ENCODE measurements at places on chromosomes 2 and 18.

- no peak for DNase-seq
Measured at GRCh38 chr18:79754831-79755351, 42.8 kb upstream of the KCNG2 start.

DNA sequence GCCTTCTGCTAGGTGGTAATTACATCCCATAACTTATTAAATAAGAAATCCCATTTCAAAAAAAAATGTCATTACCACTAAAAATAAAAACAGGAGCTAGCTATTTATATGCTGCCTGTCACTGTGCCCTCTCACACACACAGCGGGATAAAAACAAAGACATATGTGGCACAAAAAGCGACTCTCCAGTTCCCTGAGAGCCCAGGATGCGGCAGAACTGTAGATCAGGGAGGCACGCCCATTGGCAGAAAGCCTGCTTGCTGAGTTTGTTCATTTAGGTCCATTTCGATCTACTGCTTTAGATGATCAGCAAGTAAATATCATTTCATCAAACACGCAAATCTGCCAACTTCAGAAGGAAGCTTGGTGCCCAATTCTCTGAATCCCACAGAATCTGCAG lies 124.4 kb downstream of the TMEM163 start:
- no peak for DNase-seq

GRCh38 chr2:163207693-163208370 lies 369.3 kb upstream of the KCNH7 start:
- DNase-seq = no peak

- no peak for DNase-seq
Measured at GRCh38 chr2:83844490-83844889, 614.6 kb downstream of the SUCLG1 start.

- DNase-seq = no peak
Measured at GRCh38 chr2:127508631-127509034, 17.7 kb downstream of the IWS1 start.

DNA sequence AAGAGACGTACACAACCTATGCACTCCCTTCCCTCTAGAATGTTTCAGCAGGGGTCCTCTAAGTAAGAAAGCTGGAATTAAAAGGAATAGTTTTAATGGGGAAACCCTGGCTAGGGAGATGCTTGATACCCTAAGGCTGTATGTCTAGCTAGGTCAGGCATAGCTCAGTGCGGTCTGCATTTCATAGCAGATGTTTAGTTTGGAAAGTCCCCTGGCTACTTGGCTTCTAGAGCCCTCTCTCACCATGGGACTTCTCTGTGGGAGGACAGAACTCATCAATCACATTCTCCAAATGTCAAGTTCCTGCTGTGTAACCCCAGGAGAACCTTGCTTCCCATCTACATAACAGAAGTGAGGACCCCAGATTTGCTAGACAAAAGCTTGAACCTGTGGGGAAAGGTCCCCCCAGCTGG lies 24.1 kb upstream of the ANXA4 start:
- no peak for DNase-seq

GRCh38 chr2:95574506-95574905 lies 17.3 kb upstream of the TRIM43 start:
- DNase-seq = no peak

DNA sequence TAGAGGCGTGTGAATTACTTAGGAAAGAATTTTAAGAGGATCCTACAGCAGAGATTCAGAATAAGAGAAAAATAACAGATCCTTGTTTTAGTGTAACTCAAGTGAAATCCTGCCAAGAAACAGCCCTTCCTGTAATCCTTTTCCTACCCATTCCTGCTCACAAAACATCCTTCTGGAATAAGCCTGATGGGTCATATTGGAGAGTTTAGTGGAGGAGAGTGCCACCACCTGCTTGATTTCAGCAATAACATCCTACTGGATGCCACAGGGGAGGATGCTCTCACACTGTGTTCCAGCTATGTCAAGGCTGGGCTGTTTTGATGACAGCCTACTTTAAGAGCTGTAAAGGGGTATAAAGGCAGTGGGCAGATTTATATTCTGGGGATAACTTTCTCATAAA lies 54.8 kb upstream of the CCDC178 start:
- no peak for DNase-seq
